Suppressor macrophage (primary cell): ENCODE measurements at places on chromosomes 7 and 10.

DNA sequence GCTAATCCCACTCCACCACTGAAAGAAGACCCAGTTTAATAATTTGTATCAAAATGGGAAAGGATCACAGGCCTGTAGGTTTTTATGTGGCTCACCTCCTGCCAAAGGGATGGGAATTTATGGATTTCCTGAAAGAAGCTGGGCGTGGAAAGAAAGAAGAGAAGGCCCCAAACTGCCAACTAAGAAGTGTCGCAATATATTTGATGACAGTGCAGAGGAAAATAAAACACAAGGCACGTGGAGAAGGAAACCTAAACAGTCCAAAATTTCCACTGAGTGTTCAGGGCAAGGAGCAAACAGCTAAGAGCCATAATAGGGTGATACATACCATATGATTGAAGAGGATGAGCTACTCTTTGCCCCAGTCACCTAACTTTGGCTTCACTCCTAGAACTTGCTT lies 667.2 kb downstream of the GATA3 start:
- no peak for DNase-seq

DNA sequence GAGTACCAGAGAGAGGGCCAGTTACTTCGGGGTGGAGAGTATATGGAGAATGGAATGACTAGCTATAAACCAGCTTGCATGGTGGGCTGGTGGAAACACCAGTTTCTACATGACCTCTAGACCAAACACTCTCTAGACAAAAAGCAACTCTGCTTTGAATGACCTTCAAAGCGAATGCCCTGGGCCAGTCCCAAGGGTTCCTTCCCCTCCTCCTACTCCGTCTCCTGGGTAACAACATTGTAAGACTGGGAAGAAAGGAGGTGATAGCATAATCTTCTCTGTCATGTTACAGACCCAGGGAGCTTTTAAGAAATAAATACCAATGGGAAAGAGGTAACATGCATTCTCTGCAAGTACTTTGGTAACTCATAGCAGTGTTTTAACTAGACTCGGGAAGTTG lies 7.4 kb downstream of the HK1 start:
- no peak for DNase-seq

GRCh38 chr7:26153823-26154783 lies 2.1 kb downstream of the NFE2L3 start:
- peak; percentile 57 for DNase-seq

GRCh38 chr7:129947049-129947448 lies 5.7 kb downstream of the UBE2H start:
- DNase-seq, result no peak

DNA sequence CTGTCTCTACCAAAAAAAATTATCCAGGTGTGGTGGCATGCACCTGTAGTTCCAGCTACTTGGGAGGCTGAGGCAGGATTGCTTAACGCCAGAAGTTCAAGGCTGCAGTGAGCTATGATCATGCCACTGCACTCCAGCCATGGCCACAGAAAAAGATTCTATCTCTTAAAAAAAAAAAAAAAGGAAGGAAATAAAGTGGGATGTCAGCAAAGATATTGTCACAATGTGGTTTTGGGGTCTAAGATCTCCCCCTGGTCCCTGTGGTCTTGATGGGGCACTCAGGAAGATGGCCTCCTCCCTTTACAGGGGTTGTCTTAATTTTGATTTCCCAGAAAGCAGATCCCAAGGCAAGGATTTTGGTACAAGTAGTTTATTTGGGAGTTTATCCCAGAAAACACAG lies 7.4 kb upstream of the KAZALD1 start:
- no peak for DNase-seq

DNA sequence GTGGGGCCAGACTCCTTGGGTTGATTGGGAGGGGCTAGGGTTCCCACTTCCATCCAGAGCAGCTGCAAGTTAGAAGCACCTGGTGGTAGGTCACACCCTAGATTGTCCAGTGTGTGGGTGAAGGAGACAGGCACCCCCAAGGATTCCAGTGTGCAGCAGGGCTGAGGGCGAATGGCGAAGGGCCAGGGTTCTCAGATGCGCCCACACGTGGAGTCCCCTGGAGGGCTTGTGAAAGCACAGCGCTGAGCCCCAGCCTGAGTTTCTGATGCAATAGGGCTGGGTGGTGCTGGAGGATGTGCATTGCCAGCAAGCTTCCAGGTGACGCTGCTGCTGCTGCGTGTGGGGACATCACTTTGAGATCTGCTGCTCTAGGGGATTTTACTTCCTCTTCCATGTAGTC lies 25.4 kb downstream of the TBATA start:
- DNase-seq, result peak; percentile 69

DNA sequence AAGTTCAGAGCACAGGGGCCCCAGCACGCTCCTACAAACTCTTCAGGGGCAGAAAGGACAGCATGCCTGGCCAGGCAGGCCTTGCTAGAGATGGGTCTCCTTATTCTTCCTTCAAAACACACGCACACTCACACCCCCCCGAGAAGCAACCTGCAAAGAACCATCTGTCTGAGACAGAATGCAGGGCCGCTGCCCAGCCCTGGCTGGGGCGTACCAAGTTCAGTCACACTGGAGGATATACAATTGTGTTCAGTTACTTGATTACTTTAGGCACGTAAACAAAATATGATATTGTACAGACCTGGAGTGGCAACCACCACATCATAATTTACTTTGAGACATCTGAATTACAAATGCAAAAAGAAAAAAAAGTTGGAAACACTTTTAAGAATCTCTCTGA lies 5.7 kb downstream of the FAM53B start:
- DNase-seq, result no peak

GRCh38 chr7:115825456-115826115 lies 205.0 kb downstream of the TFEC start:
- DNase-seq, result no peak

- no peak for DNase-seq
Measured at GRCh38 chr7:77619314-77619713, 76.9 kb upstream of the RSBN1L start.

DNA sequence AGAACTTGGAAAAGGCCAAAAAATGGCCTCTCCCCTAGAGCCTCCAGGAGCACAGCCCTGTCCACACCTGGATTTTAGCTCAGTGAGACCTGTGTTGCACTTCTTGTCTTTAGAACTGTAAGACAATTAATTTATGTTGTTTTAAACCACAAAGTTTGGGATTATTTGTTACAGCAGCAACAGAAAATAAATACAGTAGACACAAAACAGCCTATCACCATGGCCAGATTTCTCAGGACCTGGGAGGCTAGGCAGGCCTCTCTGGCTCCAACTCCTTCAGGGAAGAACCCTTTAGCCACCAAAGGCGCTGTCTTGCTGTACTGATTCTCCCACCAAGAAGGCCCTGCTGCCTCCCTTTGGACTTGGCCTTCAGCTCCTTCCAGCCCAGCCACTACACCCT lies 54.1 kb upstream of the PSAP start:
- DNase-seq, result no peak

DNA sequence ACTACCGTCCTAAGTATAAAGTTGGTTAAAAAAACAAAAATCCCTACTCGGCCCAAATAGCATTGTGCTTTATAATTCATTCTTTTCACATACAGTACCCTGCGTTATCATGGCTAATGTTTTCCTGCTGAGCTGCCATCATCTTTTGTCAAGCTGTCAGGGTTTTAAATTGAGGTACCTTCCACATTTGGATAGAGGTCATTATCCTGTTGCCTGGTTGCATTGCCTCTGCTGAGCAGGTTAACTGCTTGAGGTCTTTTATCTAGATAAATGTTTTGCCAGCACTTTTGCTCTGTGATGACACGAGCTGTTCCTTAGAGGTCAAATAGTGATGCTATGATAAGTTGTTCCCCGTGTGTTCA lies 94.4 kb upstream of the FZD1 start:
- DNase-seq, result no peak

- DNase-seq, result no peak
Measured at GRCh38 chr10:79351332-79351731, 4.1 kb downstream of the PPIF start.

DNA sequence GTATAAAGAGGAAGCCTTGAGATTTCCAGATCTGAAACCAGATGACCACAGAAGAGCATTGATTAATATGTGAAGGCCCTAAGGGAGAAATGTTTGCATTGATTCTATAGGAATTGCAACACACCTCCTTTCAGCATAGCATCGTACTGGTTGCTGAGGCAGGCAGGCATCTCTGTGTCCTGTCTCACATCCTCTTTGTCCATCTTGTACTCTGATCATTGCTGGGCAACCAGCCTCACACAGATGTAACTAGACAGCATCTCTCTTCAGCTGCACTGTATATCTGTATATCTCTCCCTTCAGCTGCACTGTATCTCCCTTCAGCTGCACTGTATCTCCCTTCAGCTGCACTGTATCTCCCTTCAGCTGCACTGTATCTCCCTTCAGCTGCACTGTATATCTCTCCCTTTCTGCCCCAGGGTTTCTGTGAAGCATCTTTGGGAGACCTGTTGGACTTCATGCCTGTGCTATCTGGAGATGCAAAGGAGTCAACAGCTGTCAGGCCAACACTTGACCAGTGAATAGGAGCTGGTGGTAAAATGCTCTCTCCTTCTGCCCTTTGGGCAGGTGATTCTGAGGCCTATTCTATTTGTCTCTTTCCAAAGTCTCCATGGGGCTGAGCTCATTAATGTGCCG lies 40.3 kb downstream of the TMEM178B start:
- DNase-seq, result no peak

DNA sequence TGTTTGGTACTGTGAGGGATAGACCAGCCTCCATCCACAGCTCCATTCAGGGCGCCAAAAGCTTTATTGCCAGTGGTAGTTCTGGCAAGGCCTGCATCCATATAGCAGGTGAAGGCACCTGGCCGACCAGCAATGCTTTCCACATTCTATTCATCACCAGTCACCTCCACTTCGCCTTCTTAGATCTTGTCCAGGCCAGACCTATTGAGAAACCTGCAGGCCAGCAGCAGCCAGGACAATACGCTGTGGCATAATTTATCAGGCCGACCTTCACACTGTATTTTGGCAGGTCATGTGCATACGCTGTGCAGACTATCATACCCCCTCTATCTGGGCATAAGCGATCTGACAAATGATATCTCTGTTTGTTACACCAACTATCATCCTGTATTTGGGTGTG lies 15.2 kb upstream of the KNDC1 start:
- DNase-seq, result no peak
